Fibroblast of mammary gland (primary cell): ENCODE measurements at places on chromosomes 1 and 21.

GRCh38 chr1:22331618-22332423 lies 119.8 kb upstream of the ZBTB40 start:
- peak; percentile 14 for DNase-seq

DNA sequence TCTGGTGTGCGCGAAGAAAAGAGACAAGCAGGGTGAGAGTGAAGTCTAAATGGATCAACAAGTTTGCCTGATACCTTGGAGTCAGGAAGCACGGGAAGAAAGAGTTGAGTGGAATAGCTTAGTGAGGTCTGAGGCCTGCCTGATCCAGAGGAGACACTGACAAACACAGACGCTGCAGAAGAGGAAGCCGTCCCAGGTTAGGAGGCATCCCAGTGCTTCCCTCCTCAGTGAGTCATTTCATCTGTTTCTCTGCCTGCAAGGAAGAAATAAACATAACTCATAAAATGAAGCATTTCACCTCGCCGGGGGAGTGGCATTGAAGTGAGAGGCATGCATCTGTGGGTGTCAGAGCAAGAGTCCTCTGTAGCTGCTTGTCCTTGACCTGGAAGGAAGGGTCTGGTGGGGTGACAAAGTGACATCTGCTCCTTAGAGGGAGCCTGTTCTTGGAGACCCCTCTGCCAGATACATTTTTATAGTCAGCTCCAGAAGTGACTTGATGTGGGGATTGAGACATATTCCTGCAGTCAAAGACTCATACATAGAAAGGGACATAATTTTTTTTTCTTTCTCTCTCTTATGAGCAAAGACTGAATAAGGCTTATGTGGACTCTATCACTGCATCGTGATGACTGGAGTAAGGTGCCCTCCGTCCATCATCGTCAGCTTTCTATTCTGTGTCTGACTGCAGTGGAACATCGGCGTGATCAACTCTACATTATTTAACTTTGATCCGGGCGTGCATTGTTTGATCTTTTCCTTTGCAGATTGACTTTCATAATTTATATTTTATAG lies 256.7 kb downstream of the KIF26B start:
- peak; percentile 18 for DNase-seq

DNA sequence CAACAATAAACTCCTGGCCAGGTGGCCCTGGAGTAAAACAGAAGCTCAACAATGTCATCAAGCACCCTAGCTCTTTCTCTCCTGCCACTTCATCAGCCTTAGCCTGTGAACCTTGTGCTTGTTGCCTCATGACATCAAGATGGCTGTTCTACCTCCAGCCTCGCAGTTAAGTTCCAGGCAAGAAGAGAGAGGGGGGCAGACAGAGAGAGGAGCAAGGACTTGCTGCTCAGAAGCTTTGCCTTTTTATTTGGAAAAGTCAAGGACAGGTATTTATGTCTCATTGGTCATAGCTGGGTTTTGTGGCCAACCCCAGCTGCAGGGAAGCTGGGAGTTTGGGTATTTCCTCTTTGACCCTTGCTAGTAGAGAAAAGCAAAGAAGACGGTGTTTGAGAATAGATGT lies 60.3 kb upstream of the GADD45A start:
- DNase-seq = no peak

DNA sequence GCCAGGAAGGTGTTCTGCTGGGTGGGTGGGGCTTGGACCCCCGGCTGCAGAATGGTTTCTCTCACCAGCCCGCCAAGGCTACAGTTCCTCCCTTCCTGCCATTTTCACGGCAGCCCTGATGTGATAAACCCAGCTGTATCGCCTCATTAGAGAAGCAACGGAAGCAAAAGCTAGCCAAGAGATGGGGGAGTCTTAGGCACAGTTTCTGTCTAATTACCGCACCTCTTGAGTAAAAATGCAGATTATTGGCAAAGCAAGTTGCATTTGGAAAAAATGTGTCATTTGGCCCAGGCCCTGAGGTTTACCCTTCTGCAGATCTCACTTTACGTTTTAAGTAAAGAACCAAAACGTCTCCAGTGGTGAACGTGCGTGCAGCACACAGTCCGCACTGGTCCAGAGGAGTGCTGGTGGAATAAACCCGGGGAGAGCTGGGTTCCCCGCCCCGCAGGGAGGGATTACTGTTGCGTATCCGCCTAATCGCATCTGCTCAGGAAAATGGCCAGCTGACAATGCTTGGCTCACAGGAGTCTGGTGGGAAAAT lies 109.9 kb downstream of the GALNT2 start:
- peak; percentile 73 for DNase-seq

- DNase-seq = no peak
These were observed 125.4 kb upstream of the DAB1 start for GRCh38 chr1:57549300-57549699.

DNA sequence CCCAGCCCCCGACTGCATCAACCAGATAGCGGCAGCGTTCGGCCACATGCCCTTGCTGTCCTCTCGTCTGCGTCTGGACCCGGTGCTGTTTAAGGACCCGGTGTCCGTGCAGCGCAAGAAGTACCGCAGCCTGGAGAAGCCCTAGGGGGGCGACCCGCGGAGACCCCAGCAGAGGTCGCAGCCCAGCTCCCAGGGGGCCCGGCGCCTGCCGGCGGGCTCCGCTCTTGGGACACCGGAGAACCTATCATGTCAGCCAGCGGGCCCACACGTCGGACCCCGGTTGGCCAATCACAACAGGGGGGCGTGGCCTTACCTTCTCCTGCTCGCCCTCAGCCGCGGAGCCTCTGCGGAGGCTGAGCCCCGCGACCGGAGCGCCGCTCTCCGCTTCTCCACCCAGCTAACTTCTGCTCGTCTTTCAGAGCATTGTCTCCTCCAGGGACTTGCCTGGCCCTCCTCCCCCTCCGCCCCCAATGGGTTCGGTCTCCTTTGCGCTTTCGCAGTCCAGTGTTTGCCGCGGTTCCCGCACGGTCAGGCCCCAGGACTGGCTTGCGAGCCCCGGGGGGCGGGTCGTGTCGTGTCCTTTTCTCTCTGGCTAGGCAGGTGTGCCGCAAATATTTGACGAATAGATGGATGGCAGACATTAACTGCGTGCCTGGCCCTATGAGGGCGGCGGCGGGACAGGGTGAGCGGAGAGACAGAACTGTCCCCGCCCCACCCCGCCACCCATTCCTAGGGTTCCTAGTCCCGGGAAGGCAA lies 10.5 kb downstream of the SLC30A2 start:
- peak; percentile 86 for DNase-seq

DNA sequence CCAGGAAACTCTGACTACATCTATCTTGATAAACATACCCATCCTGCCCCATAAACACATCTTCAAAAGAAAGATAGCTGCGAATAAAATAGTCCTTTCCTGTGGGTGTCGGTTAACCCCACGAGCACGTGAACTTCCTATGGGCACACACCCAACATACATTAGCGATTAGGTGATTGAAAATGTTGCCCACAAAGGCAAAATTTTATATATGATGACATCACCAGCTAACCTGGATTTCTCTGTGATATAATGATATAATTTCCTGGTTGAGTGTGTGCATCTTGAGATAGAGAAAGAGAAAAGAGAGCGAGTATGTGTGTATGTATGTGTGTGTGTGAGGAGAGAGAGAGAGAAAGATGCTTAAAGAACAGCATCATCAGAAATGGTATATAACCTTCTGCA lies 296.1 kb downstream of the PTPRC start:
- DNase-seq = peak; percentile 24
